ENCODE measurements at places on chromosomes 13 and 19. TPM values are rescaled to one million over a fixed set of nuclear protein-coding genes. Genes with fewer than 3 reads are reported as not detected.

AMH gene
- 3.5 TPM for total RNA-seq

- no peaks in the 10 kb centered on the region for H3K27me3 ChIP-seq
- DNase-seq: no peak
- peak overlapping the region; percentile 88 for H3K27ac ChIP-seq
- peak overlapping the region; percentile 27 for H3K4me3 ChIP-seq
- peaks cover 45% of the 10 kb centered on the region for H3K4me1 ChIP-seq
- H3K36me3 ChIP-seq: peaks cover 5% of the 10 kb centered on the region
Observed at GRCh38 chr19:11323601-11324078, 15.8 kb downstream of the RAB3D start.

- H3K4me1 ChIP-seq: peaks cover 38% of the 10 kb centered on the region
- no peaks in the 10 kb centered on the region for H3K27me3 ChIP-seq
- no peak for DNase-seq
- peaks cover 15% of the 10 kb centered on the region for H3K36me3 ChIP-seq
Observed at GRCh38 chr19:45049073-45049736, 10.4 kb downstream of the CLASRP start.

DNA sequence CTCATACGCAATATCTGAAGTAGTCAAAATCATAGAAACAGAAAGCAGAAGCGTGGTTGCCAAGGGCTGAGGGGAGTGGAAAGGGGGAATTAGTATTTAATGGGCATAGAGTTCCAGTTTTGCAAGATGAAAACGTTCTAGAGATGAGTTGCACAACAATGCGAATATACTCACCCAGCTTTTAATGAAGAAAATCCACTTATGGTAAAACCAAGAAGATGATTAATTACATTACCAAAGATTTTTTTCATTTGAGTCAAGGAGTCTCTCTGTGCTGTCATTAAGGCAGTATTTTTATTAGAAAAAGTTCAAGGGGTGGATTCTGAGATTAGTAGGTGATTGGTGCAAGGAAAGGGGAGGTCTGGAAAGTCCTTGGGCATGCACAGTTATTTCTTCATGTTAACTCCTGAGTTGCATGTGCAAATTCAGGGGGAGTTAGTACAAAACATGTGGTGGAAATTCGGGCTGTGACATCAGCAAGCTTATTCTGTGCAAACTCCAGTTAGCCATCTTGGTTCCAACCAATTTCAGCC lies 6.9 kb upstream of the CBY2 start:
- H3K27ac ChIP-seq: peak overlapping the region; percentile 98
- DNase-seq: peak; percentile 68
- peaks cover 14% of the 10 kb centered on the region for H3K4me1 ChIP-seq
- peak overlapping the region; percentile 66 for H3K4me3 ChIP-seq
- H3K27me3 ChIP-seq: no peaks in the 10 kb centered on the region
- no peaks in the 10 kb centered on the region for H3K36me3 ChIP-seq

GRCh38 chr13:114309806-114310410 lies 4.4 kb upstream of the CHAMP1 start:
- no peaks in the 10 kb centered on the region for H3K27me3 ChIP-seq
- H3K4me1 ChIP-seq: peaks cover 5% of the 10 kb centered on the region
- H3K27ac ChIP-seq: no peak overlapping the region
- DNase-seq: no peak

GRCh38 chr13:90177512-90177911 lies 1170.0 kb upstream of the MIR17HG start:
- H3K4me1 ChIP-seq: no peaks in the 10 kb centered on the region
- H3K27me3 ChIP-seq: no peaks in the 10 kb centered on the region
- no peak for DNase-seq
- no peaks in the 10 kb centered on the region for H3K36me3 ChIP-seq
- H3K27ac ChIP-seq: no peak overlapping the region

DNA sequence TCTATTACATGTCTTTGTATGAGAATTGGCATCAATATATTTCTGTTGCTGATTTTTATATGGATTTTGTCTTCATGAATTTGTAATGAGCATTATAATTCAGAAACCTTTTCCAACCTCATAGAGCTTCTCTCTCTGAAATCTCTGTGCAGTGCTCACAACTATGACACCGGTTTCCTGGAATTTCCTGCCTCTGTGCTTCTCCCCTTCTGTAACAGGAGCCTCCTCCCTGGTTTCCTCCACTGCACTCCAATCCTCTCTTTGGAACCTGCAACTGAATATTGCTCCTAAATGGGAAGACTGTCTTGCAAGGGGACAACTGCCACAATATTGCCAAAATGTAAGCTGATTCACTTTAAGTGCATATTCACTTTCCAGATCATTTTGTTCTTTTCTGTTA lies 1147.9 kb downstream of the UQCRFS1 start:
- H3K36me3 ChIP-seq: no peaks in the 10 kb centered on the region
- no peak overlapping the region for H3K27ac ChIP-seq
- peaks cover 4% of the 10 kb centered on the region for H3K4me1 ChIP-seq
- H3K4me3 ChIP-seq: no peak overlapping the region
- no peak for DNase-seq
- no peaks in the 10 kb centered on the region for H3K27me3 ChIP-seq

- no peak overlapping the region for H3K4me3 ChIP-seq
- no peaks in the 10 kb centered on the region for H3K27me3 ChIP-seq
- no peak overlapping the region for H3K27ac ChIP-seq
Observed at GRCh38 chr13:68358294-68358705, 1128.2 kb upstream of the PCDH9 start.

- H3K36me3 ChIP-seq: no peaks in the 10 kb centered on the region
- H3K27me3 ChIP-seq: no peaks in the 10 kb centered on the region
- peak overlapping the region; percentile 76 for H3K27ac ChIP-seq
- peaks cover 29% of the 10 kb centered on the region for H3K4me1 ChIP-seq
Observed at GRCh38 chr19:5321851-5322681, 18.5 kb downstream of the PTPRS start.

DNA sequence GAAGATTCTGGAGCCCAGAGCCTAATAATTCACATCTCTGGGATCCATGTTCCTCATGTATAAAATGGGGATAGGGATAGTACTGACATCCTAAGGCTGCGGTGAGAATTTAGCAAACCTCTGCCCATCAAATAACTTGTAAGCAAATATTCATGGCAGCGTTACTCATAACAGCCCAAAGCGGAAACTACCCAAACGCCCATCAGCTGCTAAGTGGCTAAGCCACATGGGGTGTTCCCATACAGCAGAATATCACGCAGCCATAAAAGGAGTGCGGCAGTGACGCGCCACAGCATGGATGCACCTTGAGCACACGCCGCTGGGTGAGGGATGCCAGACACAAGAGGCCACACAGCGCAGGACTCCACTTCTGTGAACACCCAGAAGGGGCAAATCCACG lies 19.7 kb downstream of the VRK3 start:
- no peaks in the 10 kb centered on the region for H3K27me3 ChIP-seq
- DNase-seq: peak; percentile 27
- H3K4me1 ChIP-seq: peaks cover 16% of the 10 kb centered on the region
- no peak overlapping the region for H3K27ac ChIP-seq
- no peak overlapping the region for H3K4me3 ChIP-seq

PSG6 gene
- total RNA-seq: not detected

DNA sequence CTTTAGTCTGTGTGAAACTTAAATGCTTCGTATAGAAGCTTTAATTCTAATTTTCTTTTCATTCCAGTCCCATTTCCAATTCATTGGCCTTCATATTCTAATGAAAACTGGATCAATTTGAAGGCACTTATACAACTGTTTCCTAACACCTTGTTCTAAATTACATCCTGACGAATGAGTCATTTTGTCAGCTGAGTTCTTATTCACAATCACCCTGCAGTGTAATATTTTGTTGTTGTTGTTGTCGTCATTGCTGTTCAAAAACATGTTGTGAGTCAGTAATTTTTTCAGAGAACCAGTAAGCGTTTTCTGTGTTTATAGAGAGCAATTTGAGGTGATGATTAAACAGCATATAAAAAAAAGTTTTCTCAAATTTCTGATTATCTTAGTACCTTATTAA lies 290.0 kb downstream of the PCDH9 start:
- DNase-seq: no peak
- H3K4me1 ChIP-seq: no peaks in the 10 kb centered on the region
- H3K36me3 ChIP-seq: no peaks in the 10 kb centered on the region
- H3K27me3 ChIP-seq: no peaks in the 10 kb centered on the region
- H3K27ac ChIP-seq: no peak overlapping the region

GRCh38 chr19:1516395-1516753 lies 3.6 kb upstream of the ADAMTSL5 start:
- no peaks in the 10 kb centered on the region for H3K36me3 ChIP-seq
- DNase-seq: no peak
- H3K27ac ChIP-seq: no peak overlapping the region
- H3K4me1 ChIP-seq: no peaks in the 10 kb centered on the region
- H3K4me3 ChIP-seq: no peak overlapping the region
- no peaks in the 10 kb centered on the region for H3K27me3 ChIP-seq

GRCh38 chr13:72643311-72643989 lies 84.0 kb downstream of the MZT1 start:
- DNase-seq: no peak
- no peak overlapping the region for H3K27ac ChIP-seq
- H3K36me3 ChIP-seq: no peaks in the 10 kb centered on the region
- H3K4me3 ChIP-seq: no peak overlapping the region
- no peaks in the 10 kb centered on the region for H3K4me1 ChIP-seq
- H3K27me3 ChIP-seq: no peaks in the 10 kb centered on the region

Measured in GM12878 (cell line).